Eye (tissue), 1 donor: ENCODE measurements at places on chromosomes 13 and 19.

- DNase-seq = no peak
Measured at GRCh38 chr19:3954107-3954506, 16.8 kb downstream of the DAPK3 start.

GRCh38 chr13:43156916-43157315 lies 133.5 kb downstream of the DNAJC15 start:
- DNase-seq = no peak

GRCh38 chr13:81686877-81687276 lies 1346.0 kb upstream of the SPRY2 start:
- peak; percentile 41 for DNase-seq

DNA sequence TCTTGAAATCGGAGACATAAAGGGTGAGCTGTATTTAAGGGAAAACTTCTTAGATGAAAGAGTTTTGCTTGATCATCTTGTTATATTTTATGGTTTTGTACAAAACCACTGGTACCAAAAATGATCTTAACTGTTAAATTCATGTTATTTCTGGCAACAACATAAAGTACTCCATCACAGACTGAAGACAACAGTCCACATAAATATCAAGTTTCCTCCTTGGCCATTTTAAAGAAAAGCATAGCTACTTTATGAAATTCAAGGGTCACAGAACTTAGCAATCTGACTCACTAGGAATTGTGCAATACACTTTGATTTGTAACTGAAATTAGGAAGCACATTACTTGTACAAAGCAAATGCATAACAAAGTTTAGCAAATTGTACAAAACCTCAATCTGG lies 66.3 kb downstream of the TBC1D4 start:
- no peak for DNase-seq

GRCh38 chr19:19261350-19262189 lies 11.5 kb downstream of the TM6SF2 start:
- peak; percentile 67 for DNase-seq

- DNase-seq = peak; percentile 13
Measured at GRCh38 chr13:40477623-40478608, 188.5 kb downstream of the FOXO1 start.

DNA sequence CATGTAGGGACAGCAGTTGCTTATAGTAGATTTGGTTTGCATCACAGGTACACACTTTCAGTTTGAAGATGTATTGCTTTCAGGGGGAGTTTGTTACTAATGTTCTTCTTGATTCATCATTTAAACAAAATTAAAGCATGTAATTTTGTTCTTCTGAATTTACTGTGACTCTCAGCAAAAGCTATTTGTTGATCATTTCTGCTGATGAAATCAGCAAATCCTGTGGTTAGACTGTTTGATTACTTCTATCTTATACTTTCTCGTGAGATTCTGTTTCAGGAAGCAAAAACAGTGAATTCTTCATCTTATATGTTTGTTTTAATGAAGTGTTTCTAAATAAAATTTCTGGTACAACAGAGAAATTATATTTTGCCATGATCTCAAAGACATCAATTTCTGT lies 497.6 kb downstream of the GPC6 start:
- DNase-seq = no peak

DNA sequence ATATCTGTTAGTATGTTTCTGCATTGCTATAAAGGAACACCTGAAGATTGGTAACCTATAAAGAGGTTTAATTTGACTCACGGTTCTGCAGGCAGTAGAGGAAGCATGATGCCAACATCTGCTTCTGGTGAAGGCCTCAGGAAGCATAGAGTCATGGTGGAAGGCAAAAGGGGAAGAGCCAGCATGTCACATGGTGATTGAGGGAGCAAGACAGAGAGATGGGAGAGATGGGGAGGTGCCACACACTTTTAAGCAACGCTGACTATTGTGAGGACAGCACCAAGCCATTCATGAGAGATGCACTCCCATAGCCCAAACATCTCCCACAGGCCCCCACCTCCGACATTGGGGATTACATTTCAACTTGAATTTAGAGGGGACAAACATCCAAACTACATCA lies 32.8 kb downstream of the COG6 start:
- no peak for DNase-seq

GRCh38 chr13:97422118-97423054 lies 11.6 kb upstream of the RAP2A start:
- no peak for DNase-seq

- no peak for DNase-seq
Measured at GRCh38 chr19:6890401-6890913, 3.1 kb downstream of the ADGRE1 start.

DNA sequence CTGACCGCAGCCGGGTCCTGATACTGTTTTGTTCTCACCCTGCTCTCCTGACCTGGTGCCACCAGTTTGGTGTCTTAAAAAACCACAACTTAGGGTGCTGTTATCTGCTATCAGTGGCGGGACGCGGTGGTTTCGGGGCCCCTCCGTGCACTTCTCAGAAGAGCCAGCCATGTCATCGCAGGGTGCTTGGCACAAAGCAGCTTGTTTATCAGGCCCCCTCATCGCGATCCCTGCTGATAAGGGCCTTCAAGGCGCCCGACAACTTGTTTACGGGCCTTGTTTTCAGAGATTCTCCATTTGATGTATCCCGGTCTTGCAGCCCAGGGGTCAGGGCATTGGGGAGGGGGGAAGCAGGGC lies 58.1 kb upstream of the KLF2 start:
- no peak for DNase-seq
